ENCODE measurements at places on chromosomes 7 and 10.

DNA sequence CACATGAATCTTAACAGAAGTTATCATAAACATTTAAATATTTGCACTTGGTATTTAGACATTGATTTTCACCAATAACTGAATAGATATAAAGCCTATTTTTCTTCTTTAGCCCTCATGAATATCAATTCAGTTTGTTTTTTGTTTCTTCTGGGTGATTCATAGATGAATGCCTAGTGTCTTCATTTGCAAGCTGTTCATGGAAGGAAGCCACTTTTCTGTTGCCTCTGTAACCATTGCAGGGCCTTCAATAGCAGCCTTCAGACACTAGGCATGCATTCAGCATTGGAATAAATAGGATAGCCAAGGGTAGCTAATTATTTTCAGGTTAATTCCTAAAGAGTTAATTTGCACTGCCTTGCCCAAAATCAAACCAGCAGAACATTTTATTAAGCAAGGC, 375.3 kb downstream of the DPP6 start:
- no peak for DNase-seq

GRCh38 chr7:131625817-131626372, 69.5 kb upstream of the PODXL start:
- no peak for DNase-seq

- no peak for DNase-seq
Measured at GRCh38 chr7:112830769-112831168, 40.6 kb upstream of the TMEM168 start.

DNA sequence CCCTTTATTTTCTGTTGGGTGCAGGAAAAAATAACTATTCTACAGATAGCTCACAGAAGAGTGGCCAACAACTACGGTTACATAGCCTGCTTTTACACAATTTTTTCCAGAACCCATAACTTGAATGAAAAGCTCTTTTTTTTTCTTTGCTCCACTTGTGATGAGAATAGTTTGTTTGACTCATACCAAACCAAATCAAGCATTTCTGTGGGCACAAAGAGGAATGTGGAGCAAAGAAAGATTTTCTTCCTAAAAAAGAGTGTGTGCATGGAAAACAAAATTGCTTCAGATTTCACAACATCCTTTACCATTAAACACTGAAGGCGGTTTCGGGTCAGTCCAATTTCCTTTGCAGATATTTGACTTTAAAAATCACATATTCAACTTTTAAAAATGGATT, 54.8 kb upstream of the RAB11FIP2 start:
- no peak for DNase-seq

- DNase-seq: no peak
Measured at GRCh38 chr7:105992905-105993304, 29.8 kb downstream of the CDHR3 start.
